Fibroblast of lung (primary cell): ENCODE measurements at places on chromosomes 3 and 15. TPM values are rescaled to one million over a fixed set of nuclear protein-coding genes. Genes with fewer than 3 reads are reported as not detected.
A peak's percentile ranks its signal among the peaks of the same experiment; 100 is the strongest.

GRCh38 chr15:64480891-64481290 lies 20.5 kb downstream of the ZNF609 start:
- no peak overlapping the region for H3K4me3 ChIP-seq
- H3K4me1 ChIP-seq, result no peaks in the 10 kb centered on the region
- no peaks in the 10 kb centered on the region for H3K27me3 ChIP-seq

DNA sequence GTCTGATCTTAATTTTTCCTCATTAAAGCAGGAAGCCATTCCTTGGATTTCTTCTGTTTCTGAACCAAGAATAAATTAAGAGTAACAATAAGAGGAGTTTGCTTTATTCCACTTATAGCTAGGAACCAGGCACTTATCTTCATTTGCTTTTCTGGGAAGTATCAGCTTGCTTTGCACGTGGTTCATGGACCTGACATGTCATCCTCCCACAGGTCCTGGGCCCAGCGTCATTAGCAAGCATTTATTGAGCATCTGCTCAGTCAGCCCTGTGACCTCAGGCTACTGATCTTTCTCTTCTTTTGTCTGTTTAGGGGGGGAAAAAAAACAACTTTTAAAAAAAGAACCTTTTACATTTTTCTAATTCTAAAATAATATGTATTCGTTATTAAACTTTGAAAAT lies 34.7 kb upstream of the CRTC3 start:
- no peaks in the 10 kb centered on the region for H3K4me1 ChIP-seq
- no peaks in the 10 kb centered on the region for H3K27me3 ChIP-seq
- peaks cover 13% of the 10 kb centered on the region for H3K36me3 ChIP-seq
- no peak for DNase-seq
- H3K4me3 ChIP-seq, result no peak overlapping the region

OR5K2 gene
- not detected in 2 replicates for total RNA-seq

- H3K36me3 ChIP-seq, result no peaks in the 10 kb centered on the region
- no peaks in the 10 kb centered on the region for H3K27me3 ChIP-seq
- no peak overlapping the region for H3K27ac ChIP-seq
- no peak for DNase-seq
Observed at GRCh38 chr3:144112036-144112435, 140.4 kb downstream of the DIPK2A start.

- no peak overlapping the region for H3K4me3 ChIP-seq
- no peak for DNase-seq
- H3K27me3 ChIP-seq, result no peaks in the 10 kb centered on the region
Observed at GRCh38 chr3:140427786-140428185, 250.1 kb upstream of the TRIM42 start.

WDR76 gene
- total RNA-seq, result 4.6 and 5.8 TPM in 2 replicates

CSTA gene
- 7.9 and 16.2 TPM in 2 replicates for total RNA-seq

VPS33B gene
- 9.0 and 11.2 TPM in 2 replicates for total RNA-seq

DNA sequence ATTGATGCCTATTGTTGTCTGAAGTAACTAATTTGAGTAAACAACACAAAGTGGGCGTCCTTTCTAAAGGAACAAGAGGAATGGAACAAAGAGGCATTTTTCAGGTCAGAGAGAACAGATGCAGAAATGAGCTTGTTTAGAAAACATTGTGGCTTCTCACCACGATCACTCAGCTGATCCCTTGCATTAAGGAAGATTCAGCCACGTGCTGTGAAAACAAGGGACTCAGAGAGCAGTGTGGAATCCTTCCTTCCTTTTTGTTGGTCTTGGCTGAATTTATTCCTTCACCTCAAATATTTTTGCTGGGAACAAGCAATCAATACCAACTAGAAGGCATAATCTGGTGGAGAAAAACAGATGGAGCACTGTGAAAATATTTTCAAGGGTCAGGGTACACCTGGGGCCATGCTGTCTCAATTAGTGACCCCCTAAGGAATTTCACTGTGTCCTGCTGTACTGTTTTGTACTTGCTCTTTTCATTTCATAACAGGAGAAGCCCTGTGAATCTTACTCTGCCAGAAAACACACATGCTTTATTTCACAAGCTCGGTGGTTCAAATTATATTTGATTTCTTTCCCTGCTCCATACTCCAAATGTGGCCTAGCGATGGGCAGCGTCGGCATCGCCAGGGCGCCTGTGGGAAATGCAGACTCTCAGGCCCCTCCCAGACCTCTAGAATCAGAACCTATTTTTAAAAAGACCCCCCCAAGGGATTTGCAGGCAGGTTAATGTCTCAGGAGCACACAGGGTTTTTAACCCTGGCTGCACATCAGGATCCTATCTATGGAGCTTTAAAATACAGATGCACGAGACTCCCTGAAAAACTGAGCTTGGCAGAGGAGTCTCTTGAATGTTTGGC lies 11.6 kb upstream of the SLC6A20 start:
- no peak overlapping the region for H3K4me3 ChIP-seq
- H3K4me1 ChIP-seq, result no peaks in the 10 kb centered on the region
- no peaks in the 10 kb centered on the region for H3K27me3 ChIP-seq
- no peak overlapping the region for H3K27ac ChIP-seq
- no peak for DNase-seq
- H3K36me3 ChIP-seq, result no peaks in the 10 kb centered on the region

CFAP161 gene
- 0.17 and 0.26 TPM in 2 replicates for total RNA-seq

DNA sequence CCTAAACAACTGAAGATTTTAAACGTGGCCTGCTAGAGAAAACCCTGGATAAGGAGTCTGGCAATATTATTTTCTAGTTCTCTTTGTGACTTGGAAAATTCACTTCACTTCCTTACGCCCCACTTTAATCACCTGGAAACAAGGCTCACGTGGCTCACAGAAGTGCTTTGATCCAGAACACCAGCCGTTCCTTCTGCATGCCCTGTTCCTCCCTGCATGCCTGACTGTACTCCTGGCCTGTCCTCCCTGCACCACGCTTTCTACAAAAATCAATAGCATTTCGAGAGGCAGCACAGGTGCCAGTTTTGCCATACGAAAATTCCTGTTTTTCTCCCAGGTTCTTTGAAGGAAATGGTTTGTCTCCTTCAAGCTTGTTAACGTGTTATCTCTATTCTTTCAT lies 474.2 kb upstream of the RGMA start:
- no peak overlapping the region for H3K27ac ChIP-seq
- no peak overlapping the region for H3K4me3 ChIP-seq
- H3K27me3 ChIP-seq, result no peaks in the 10 kb centered on the region
- no peaks in the 10 kb centered on the region for H3K4me1 ChIP-seq

DNA sequence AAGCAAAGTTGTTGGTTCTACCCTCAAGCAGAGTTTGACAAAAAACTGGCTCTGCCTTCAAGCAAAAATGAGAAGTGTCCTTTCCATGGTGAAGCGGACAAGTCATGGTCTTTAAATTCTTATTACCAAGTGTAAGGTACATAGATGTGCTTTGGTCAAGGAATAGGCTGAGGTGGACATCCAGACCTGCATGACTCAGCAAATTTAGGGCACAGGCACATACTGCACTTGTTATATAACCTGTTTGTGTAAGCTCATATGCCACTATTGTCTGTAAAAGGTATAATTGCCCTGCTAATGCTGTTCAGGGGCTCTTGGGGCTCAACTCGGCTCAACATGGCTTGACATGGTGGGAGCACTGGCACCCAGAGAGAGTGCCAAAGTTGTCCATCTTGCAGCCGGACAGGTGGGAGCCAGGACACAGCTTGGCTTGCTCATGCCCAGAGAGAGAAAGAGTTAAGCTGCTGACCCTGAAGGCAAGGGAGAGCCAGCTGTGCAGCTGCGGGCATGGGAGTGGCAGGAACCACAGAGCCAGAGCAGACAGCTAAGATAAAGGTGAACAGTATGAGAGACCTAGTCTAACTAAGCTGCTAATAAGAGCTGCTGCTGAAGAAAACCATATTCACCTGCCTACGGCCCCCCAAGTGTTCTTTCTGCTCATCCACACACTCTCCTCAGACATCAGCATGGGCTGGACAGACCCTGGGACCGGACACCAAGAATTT lies 17.7 kb downstream of the MCCC1 start:
- no peak overlapping the region for H3K4me3 ChIP-seq
- H3K27ac ChIP-seq, result no peak overlapping the region
- no peaks in the 10 kb centered on the region for H3K4me1 ChIP-seq
- no peaks in the 10 kb centered on the region for H3K27me3 ChIP-seq
- no peak for DNase-seq

PPARG gene
- 14.9 and 42.8 TPM in 2 replicates for total RNA-seq

- DNase-seq, result no peak
- H3K27me3 ChIP-seq, result no peaks in the 10 kb centered on the region
- H3K36me3 ChIP-seq, result no peaks in the 10 kb centered on the region
- H3K4me1 ChIP-seq, result no peaks in the 10 kb centered on the region
- H3K4me3 ChIP-seq, result no peak overlapping the region
- no peak overlapping the region for H3K27ac ChIP-seq
Observed at GRCh38 chr3:139421040-139421439, 31.6 kb upstream of the COPB2 start.

DNA sequence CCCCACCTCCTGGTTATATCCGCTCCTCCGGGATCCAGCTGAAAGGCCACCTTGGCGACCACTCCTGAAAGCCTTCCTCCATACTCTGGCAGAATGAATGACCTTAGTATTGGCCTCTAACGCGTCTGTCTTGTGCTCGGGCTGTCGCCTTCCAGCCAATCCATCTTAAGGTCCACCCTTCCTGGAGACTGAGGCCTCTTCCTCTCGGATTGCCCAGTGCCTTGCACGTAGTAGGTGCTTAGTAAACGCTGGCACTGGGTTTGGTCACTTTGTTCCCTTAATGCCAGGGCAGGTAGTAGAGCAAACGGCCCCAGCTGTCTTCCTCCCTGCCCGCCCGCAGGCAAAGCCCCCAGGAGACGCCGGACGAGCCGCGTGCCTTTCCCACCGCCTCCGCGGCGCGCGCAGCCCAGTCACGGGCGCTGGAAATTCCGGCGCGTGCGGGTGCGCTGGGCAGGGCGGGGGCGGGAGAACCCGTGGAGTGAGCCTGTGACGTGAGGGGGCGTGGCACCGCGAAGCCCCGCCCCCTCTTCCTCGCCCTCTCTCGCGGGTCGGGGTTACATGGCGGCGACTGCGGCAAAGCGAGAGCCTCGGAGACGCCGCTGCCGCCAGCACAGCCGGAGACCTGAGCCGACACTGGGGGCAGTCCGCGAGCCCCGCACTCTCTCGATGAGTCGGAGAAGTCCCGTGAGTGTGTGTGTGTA lies at the start of gene MAPK6:
TSS of gene MAPK6 (plus strand) at position 527 of the 701 bp plus-strand sequence. CDS start 27,242 bp downstream, outside the sequence.
- H3K27ac ChIP-seq, result peak within 1 kb of the TSS; percentile 97
- no peaks in the 10 kb centered on the region for H3K36me3 ChIP-seq
- H3K4me1 ChIP-seq, result peaks cover 11% of the 10 kb centered on the region
- peak; percentile 92 for DNase-seq
- H3K27me3 ChIP-seq, result no peaks in the 10 kb centered on the region

GRCh38 chr15:63190769-63191649 lies 1.6 kb downstream of the RAB8B start:
- H3K27me3 ChIP-seq, result no peaks in the 10 kb centered on the region
- no peaks in the 10 kb centered on the region for H3K36me3 ChIP-seq
- peak; percentile 54 for DNase-seq
- H3K4me1 ChIP-seq, result peaks cover 13% of the 10 kb centered on the region
- peak overlapping the region; percentile 90 for H3K4me3 ChIP-seq

DNA sequence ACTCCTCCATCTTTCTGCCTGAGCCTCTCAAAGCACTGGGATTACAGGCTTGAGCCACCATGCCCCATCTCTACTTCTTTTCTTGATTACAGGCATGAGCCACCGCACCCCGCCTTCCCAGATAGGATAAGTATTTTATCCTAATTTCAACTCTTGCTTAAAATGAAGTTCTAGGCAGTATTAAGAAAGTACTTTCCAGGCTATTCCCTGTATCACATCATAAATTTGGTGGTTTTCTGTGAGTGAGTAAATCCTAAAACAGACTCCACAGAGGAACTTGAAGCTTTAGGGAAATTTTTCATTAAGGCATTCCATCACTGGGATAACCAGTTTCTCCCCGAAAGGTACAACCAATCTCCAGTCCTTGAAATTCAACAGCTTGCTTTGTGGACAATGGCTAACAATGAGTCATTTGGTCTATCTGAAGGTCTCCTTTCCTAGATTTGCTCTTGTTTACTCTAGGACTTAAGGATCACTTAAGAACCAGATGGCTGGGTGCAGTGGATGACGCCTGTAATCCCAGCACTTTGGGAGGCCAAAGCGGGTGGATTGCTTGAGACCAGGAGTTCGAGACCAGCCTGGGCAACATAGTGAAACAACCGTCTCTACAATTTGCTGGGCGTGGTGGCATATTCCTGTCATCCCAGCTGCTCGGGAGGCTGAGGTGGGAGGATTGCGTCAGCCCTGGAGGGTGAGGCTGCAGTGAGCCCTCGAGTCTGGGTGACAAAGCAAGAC lies 49.7 kb upstream of the SKIL start:
- no peaks in the 10 kb centered on the region for H3K4me1 ChIP-seq
- no peaks in the 10 kb centered on the region for H3K36me3 ChIP-seq
- H3K4me3 ChIP-seq, result no peak overlapping the region
- no peak overlapping the region for H3K27ac ChIP-seq
- peak; percentile 13 for DNase-seq
- no peaks in the 10 kb centered on the region for H3K27me3 ChIP-seq

DNA sequence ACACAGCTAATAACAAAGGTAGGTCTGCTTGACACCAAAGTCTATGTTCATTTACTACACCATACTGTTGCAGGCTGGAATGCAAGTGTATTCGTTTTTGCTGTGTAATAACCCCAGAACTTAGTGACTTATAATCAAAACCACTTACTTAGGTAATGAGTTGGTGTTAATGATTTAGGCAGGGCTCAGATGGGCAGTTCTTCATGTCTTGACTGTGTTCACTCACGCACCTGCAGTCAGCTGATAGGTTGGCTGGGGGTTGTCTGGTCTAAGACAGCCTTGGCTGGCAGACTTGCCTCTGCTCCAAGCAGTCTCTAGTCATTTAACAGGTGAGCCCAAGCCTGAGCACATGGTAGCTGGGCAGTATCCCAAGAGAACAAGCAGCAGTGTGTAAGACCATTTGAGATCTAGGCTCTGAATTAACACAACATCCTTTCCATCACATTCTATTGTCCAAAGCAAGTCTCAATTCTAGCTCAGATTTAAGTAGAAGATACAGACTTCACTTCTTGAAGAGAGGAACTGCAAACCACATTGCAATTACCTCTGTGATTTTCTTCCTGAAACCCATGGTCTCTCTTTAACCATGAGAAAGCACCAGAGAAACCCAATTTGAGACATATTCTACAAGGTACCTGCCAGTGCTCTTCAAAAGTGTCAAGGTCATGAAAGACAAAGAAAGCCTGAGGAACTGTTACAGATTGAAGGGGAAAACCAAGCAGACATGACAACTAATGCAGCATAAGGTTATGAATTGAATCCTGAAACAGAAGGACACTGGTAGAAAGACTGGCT lies 13.3 kb upstream of the DCLK3 start:
- no peaks in the 10 kb centered on the region for H3K36me3 ChIP-seq
- H3K27ac ChIP-seq, result no peak overlapping the region
- no peak overlapping the region for H3K4me3 ChIP-seq
- H3K4me1 ChIP-seq, result no peaks in the 10 kb centered on the region
